ENCODE measurements at places on chromosomes 11 and 22.

DNA sequence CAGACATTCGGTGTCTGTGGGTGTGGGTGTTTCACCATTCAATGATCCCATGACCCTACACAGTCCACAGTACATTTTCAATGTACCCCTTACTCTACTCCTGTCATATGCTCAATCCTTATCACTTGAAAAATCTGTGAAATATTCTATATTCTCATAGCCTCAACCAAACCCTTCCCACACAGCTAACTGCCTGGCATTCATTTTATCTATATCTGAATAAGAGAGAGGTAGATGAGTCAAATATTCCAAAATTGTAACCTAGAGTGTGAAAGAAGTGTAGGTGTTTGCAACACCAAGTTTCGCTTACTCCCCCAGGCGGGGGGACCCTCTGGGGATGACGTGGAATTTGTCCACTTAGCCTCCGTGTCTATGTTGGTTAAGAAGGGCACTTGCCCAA, 354.8 kb downstream of the ETS1 start:
- DNase-seq, result no peak

DNA sequence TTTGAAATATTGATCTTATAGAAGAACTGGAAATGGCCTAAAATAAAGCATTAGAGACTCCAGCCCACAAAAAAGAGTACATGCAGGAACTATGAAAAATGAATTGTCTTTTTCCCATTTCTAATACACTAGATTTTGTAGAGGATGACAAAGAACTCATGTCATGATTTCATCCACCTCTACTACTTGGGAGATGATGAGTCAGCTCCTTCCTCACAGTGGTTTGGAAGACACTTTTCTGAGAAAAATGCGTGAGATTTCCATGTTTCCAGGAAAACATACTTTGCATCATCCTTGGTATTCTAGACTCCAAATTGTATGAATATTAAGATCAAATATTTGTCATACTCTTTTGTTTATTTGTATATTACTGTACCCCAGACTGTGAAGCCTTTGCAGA, 500.5 kb downstream of the FAM181B start:
- no peak for DNase-seq

GRCh38 chr11:1825785-1826451, 8.9 kb upstream of the SYT8 start:
- DNase-seq, result no peak

DNA sequence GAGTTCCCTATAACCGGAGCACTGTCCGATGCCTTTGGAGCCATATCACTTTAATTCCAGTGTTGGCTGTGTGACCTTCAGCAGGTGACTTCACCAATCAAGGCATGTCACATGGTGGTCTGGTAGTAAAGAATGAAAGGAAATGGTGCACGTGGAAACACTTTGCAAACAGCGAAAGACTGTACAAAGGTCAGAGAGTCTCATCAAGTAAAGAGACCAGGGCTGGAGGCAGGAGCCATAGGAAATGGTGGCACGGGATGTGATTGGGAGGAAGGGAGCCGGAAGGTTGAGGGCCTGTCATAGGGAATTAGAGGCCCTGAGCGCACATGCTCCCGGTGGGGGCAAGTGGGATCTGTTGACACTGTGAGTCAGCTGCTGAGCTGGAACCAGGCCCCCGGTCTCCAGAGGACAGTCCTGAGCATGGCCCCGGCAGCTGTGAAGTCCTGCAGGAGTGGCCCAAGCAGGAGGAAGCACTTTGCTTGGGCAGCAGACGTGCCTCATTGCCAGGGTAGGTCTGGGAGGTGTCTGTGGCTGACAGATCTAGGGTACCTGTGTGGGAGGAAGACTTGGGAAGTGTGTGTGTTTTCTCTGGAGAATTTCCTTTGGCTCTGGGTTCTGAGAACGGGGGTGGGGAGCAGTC, 2.0 kb downstream of the DAGLA start:
- DNase-seq, result no peak

DNA sequence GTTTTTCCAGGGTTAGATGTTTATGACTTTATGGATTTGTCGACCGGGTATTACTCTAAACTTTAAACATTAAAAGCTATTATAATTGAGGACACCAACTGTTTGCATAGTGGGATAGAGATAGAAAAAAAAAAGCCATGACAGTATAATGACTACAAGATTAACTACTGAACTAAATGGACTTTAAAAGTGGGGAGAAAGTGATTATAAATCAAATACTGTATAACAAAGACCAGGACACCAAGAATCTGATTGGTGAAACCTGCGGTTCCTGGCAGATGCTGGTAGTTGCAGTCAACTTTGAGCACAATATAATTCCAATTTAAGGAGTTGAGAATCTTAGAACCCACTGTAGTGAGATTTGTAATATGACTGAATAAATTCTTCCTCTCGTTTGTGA, 2.5 kb downstream of the CRKL start:
- DNase-seq, result no peak

DNA sequence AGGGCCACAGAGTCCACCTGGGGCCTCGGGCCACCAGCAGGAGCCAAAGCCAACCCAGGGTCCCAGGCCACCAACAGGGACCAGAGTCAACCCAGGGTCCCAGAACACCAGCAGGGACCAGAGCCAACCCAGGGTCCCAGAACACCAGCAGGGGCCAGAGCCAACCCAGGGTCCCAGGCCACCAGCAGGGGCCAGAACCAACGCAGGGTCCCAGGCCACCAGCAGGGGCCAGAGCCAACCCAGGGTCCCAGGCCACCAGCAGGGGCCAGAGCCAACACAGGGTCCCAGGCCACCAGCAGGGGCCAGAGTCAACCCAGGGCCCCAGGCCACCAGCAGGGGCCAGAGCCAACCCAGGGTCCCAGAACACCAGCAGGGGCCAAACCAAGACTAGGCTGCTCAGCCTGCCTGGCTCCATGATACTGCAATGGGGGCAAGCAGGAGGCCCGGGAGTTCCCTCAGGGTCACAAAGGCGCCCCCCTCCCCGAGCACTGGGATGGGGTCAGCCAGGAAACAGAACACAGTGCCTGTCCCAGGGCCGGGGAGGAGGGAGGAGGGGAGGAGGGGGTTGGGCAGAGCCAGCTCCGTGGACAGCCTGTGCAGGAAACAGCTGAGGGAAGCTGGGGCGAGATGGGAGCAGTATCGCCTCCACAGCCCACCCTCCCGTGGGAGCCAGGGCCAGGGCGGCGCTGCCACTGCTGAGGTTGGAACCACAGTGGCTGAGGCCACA, 62.0 kb upstream of the PRR5 start:
- DNase-seq, result no peak

DNA sequence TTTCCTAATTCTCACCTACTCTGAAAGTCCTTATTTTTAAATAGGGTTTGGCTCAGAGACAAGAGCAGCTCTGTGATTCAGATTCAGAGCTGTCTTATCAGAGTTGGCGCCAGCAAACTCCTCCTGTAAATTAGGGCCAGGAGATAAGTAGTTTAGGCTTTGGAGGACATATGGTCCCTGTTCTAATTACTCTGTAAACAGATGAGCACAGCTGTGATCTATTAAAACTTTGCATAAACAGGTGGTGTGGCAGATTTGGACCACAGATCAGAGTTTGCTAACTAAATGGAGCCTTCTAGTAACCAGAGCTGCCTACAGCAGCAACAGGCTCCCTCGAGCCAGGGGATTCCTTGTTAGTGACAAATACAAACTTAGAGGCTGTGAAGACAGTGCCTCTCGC, 27.9 kb downstream of the YPEL1 start:
- DNase-seq, result no peak

- no peak for DNase-seq
These were observed 9.5 kb downstream of the VPS37C start for GRCh38 chr11:61151545-61152252.

GRCh38 chr11:132024587-132025295, 654.3 kb downstream of the NTM start:
- no peak for DNase-seq

GRCh38 chr11:48263423-48263911, at the start of gene OR4X1:
TSS of gene OR4X1 (plus strand) at chr11:48263861. CDS start at chr11:48263861, 0 bp downstream.
- DNase-seq, result no peak

DNA sequence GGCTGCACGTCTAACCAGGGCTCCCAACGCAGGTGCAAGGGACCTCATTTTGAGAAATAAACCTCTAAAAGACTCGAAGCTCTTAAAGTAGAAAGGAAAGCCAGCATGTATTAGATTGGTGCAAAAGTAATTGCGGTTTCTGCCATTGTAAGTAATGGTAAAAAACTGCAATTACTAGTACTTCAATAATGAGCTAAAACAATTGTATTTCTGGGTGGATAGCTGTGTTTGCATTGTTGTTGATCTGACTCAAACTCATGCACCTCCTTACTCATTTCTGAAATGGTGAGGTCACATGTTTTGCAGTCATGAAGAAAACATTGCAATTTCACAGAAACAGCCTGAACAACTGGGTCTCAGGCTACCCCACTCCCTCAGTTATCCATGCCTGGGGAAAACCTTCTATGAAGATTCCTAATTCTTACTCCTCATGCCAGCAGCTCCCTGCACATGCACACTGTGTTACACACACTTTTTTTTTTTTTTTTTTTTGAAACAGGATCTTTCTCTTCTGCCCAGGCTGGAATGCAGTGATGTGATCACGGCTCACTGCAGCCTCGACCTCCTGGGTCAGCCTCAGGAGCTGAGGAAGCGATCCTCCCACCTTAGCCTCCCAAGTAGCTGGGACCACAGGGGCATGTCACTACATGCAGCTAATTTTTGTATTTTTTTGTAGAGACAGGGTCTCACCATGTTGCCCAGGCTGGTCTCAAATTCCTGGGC, 24.6 kb downstream of the VWCE start:
- DNase-seq, result no peak

GRCh38 chr11:64339754-64340408, at the start of gene CCDC88B:
TSS of gene CCDC88B (plus strand) at chr11:64340204. CDS start at chr11:64340267, 63 bp downstream.
- DNase-seq, result no peak

GRCh38 chr11:17883946-17884345, 128.9 kb downstream of the SERGEF start:
- DNase-seq, result no peak

GRCh38 chr22:19891317-19892256, 36.9 kb upstream of the GNB1L start:
- DNase-seq, result no peak

GRCh38 chr11:76659672-76660532, 10.6 kb downstream of the LRRC32 start:
- no peak for DNase-seq

DNA sequence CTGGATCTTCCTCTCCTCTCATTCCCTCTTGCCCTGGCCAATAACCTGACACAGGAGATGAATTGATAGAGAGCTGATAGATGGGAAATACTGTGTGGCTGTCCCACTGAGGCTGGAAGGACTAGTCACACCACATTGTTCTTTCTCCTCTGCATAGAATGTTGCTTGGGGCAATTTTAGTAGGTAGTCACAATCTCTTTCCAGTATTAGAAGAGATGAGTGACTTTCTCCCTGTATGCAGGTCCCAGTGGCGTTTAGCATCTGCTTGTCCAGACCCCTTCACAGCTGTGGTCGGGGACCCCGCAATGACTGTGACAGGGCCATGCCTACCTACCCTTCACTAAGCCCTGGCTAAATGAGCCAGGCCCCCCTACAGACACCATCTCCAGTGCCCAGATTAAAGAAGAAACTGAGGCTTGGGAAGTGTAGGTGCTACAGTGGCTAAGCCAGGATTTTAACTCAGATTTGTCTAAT, 24.0 kb upstream of the P2RY2 start:
- DNase-seq, result no peak
